Activated T-cell treated with anti-CD3 and anti-CD28 coated beads, Interleukin-2, amount 50 U/mL, for 72 hours (primary cell): ENCODE measurements at places on chromosomes 1 and 21.
A peak's percentile ranks its signal among the peaks of the same experiment; 100 is the strongest.

GRCh38 chr1:233410906-233411305 lies 83.4 kb downstream of the MAP3K21 start:
- no peak for DNase-seq

DNA sequence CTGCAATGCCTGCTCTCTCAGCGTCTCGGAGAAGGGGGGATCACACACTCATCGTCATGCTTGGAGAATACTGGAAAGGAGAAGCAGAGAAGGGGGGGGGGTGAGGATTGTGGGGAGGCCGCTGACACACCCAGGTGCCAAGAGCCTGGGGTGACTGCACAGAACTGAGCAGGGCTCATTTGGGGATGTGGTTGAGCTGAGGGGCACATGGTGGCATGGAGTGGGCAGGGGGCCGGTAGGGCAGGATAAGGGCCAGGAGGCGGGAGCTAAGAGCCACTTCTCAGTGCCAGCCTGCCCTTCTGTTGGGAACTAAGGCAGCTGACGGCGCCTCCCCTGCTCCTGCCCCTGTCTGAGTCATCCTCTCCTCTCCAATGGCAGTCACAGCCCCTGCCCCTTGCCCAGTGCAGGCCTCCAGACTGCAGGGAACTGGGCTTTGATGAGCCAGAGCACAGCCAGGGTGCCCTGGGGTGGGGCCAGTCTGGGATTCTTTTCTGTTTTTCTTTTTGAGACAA lies 27.2 kb downstream of the MRPL37 start:
- DNase-seq: no peak

GRCh38 chr21:46116776-46117585 lies 19.1 kb downstream of the COL6A2 start:
- no peak for DNase-seq

- no peak for DNase-seq
Observed at GRCh38 chr21:37193006-37193405, 74.1 kb downstream of the VPS26C start.

DNA sequence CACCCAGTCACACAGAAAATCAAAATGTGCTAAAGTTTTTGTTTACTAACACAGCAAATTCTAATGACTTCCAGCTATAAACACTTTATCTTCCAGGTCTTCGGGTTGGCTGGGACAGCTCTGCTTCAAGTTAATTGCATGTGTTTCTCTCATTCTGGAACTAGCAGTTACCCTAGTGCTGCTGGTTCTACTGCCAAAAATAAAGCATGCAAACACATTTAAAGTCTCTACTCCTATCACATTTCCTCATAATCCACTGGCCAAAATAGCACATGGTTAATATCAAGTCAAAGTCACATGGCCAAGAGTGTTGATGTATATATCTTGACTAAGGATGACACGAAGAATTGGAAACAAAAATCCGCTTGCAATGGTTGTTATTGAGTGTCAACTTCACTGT lies 973.1 kb upstream of the ADGRL2 start:
- no peak for DNase-seq

GRCh38 chr1:43008115-43009060 lies 49.7 kb upstream of the SLC2A1 start:
- DNase-seq: no peak

DNA sequence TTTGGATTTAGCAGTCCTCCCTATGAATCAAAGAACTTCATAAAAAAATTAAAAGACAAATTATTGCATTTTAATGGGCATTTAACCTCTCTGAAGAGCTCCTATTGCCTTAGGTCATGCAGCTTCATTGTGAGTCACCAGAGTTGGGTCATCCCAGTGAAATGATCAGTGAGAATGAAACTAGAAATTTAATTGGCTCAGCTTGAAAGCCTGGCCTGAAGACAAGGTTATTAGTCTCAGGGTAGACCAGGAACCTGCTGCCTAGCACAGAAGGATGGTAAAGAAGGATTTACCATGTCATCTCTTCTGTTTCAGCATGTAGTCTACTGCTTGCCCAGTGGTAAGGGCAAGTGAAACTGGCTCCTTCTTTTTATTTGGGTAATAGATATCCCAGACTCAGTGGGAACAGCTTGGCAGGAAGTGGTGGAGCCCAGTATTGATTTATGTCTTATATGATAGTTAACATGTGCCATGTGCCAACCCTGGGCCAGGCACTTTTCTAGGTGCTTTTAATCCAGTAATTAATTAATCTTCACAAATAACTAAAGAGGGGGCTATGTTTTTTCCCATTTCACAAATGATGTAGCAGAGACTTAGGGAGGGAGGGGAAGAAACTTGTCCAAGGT lies 23.6 kb downstream of the LAMC2 start:
- DNase-seq: peak; percentile 9

- DNase-seq: no peak
Observed at GRCh38 chr1:225763716-225764548, 13.7 kb upstream of the SRP9 start.

DNA sequence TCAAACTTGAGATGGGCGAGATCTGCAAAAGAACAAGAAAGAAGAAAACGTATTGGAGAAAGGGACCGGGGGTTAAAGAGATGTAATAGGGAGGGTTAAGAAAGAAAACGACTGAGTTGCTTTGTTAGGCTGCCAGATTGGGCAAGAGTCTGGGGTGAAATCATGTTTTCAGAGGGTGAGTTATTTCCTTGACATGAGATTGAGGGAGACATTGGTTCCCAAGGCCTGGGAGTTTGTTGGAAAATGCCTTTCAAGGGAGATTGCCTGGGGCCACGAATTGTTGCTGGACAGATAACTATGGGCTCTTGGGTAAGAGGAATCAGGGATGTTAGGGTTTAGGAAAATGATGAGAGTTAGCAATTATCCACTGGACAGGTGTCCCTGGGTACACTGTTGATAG lies 776 bp upstream of the CADM3 start:
- DNase-seq: no peak

- DNase-seq: no peak
Observed at GRCh38 chr1:31790641-31791091, 25.2 kb downstream of the SPOCD1 start.

- peak; percentile 90 for DNase-seq
Observed at GRCh38 chr1:156053768-156054499, at the start of gene UBQLN4. UBQLN4 (minus strand) TSS chr1:156053798; CDS start chr1:156053701, 97 bp downstream.

- no peak for DNase-seq
Observed at GRCh38 chr1:17485281-17485680, 45.8 kb upstream of the RCC2 start.

DNA sequence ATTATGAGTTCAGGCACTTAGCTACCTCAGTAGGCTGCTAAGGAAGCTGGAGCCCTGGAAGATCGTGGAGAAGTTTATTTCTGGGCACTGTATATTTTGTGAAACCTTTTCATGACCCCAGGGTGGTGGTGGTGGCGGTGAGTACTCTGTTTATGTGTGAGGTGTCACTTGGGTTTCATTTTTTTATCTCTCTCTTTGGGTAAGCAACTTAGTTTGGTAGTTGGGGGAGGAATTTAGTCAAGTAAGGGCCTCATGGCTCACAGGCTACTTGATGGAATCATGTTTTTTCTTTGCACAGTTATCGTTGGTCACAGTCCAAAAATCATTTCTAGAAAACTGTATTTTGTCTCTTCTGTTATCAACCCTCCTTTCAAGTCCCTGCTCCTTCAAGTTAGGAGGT lies 33.9 kb downstream of the C1orf141 start:
- no peak for DNase-seq

- DNase-seq: peak; percentile 15
Observed at GRCh38 chr1:70528590-70529333, 117.7 kb downstream of the CTH start.

GRCh38 chr1:107058245-107059032 lies 2.0 kb downstream of the PRMT6 start:
- DNase-seq: no peak

DNA sequence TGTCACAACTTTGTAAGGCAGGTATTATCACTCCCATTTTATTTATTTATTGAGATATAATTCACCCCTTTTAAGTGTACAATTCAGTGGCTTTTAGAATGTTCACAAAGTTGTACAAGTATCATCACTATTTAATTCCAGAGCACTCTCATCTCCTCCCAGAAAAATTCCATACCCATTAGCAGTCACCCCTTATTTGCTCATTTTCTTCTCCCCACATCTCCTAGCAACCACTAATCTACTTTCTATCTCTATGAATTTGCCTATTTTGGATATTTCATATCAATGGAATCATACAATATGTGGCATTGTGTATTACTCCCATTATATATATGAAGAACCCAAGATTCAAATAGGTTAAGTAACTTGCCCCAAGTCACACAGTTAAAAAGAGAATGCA lies 7.0 kb downstream of the DSTYK start:
- no peak for DNase-seq

DNA sequence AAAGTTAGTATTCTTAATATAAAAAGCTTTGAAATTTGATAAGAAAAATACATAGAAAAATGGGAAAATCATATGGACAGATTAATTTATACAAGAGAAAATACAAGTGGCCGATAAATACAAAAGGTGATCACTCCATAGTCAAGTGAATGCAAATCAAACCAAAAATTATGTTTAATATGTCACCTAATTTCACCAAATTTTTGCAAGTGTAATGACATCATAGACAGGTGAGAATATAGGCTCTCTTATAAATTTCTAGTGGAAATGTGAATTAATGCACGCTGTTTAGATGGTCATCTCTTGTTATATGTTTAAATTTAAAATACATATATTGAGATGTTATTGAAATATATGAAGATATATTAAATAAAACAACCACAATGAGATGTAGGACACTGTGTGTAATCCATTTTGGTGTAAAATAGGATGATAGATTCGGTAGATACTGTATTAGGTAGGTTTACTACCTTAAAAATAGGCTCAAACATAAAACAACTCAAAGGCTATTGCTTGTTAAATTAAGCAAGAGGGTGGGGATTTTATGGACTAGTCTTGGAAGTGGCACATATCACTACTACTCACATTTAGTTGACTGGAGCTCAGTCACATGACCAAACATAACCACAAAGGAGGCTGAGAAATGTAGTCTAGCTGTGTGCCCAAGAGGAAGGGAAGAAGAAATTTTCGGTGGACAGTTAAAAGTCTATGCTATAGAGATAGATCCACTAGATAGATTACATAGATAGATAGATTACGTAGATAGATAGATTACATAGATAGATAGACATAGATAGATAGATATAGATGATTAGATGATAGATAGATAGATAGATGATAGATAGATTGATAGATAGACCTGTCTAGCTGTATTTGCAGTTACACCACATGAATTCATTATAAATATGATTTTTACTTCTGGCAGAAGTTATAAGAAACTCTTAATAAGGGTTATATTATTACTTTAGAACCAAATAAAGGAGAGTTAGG lies 9.2 kb downstream of the INSL5 start:
- DNase-seq: no peak

- no peak for DNase-seq
Observed at GRCh38 chr21:15149600-15150224, 84.9 kb upstream of the NRIP1 start.

DNA sequence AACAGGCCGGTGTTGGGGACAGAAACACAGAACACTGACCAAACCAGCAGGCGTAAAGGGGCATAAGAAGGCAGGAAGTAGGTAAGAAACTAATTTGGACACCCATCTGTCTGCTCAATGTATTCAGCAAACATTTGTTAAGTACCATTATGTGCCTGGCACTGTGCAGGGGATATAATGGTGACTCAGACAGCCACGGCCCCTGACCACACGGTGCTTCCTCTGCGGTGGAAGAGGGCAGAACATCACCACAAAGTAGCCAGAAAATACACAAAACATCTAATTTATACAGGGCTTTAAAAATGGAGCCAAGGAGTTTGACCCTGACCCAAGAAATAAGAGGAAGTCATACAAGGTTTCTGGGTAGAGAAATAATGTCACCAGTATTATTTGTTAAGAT lies 12.9 kb downstream of the DNAJC11 start:
- DNase-seq: no peak

- peak; percentile 56 for DNase-seq
Observed at GRCh38 chr21:31273278-31273677, 70.8 kb downstream of the TIAM1 start.

DNA sequence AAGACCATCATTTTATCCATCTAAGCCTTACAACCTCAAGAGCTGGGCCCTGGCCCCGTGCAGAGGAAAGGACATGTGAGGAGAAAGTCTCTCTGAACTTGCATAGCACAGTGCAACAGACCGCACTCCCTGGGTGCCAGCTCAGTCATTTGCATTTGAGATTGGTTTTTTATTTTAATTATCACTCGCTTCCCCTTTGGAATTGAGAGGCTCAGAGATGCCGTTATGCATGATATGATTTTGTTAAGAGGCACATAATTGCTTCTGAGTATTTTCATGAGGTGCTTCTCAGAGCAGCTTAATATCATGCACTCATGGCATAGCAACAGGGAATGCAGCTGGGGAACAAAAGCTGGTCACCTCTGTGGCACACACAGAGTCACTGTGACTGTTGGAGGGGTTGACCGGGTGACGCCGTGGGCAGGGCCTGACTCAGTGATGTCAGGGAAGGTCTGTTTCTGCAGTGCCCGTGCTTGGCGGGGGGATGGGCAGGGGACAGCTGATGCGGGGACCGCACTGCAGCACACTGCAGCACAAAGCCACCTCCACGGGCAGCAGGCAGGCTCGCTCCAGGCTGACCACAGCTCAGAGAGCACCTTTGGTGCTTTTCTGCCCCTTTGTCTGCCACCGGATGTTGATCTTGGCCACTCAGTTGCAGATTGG lies 43.2 kb upstream of the VAMP3 start:
- DNase-seq: no peak

- DNase-seq: peak; percentile 54
Observed at GRCh38 chr1:206792939-206793607, 20.8 kb upstream of the IL10 start.

DNA sequence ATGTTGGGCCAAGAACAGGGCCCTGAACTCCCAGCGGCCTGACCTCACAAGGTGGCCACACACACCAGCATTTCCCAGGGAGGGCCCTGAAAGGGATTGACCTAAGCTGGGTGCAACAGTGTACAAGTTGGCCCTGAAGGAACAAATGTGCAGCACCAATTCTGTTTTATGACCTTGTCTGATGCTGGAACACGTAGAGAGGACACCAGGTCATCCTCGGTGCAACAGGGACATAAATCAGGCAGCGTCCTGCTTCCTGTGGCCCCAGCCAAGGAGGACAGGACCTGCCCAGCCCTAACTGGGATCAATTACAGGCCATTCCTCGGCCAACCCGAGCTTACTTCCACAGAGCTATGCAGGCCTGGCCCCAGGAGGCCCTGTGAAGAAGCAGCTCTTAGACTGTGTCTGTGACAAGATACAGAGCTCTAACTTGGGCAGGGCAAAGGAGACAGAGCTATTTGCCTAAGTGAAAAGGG lies 12.8 kb upstream of the PHC2 start:
- DNase-seq: no peak

GRCh38 chr1:165490175-165490574 lies 45.2 kb upstream of the RXRG start:
- DNase-seq: no peak

GRCh38 chr21:35512346-35512745 lies 463.2 kb upstream of the RUNX1 start:
- DNase-seq: no peak
